ENCODE measurements at places on chromosomes 6 and 20. TPM values are rescaled to one million over a fixed set of nuclear protein-coding genes. Genes with fewer than 3 reads are reported as not detected.

VSTM2L gene
- total RNA-seq = 9.6 TPM

AGER gene
- 2.5 TPM for total RNA-seq

ZBTB12 gene
- total RNA-seq = 1.9 TPM

WFDC10B gene
- not detected for total RNA-seq

IP6K3 gene
- total RNA-seq = 17.2 TPM

RUNX2 gene
- total RNA-seq = 2.3 TPM

FBXO30 gene
- 17.0 TPM for total RNA-seq

XKR7 gene
- total RNA-seq = not detected

NKAIN4 gene
- not detected for total RNA-seq

CPNE5 gene
- 31.9 TPM for total RNA-seq

NOX3 gene
- not detected for total RNA-seq

BTBD3 gene
- 23.2 TPM for total RNA-seq

Data from heart left ventricle (tissue), 16 donors.